ENCODE measurements at places on chromosomes 12 and 14.

GRCh38 chr12:91896286-91897024 is 249.2 kb downstream of the BTG1 start:
- DNase-seq = no peak

GRCh38 chr12:83710851-83711250 is 1024.1 kb downstream of the TMTC2 start:
- DNase-seq = no peak

- DNase-seq = no peak
These were observed 123.5 kb downstream of the MED13L start for GRCh38 chr12:116153983-116154382.

DNA sequence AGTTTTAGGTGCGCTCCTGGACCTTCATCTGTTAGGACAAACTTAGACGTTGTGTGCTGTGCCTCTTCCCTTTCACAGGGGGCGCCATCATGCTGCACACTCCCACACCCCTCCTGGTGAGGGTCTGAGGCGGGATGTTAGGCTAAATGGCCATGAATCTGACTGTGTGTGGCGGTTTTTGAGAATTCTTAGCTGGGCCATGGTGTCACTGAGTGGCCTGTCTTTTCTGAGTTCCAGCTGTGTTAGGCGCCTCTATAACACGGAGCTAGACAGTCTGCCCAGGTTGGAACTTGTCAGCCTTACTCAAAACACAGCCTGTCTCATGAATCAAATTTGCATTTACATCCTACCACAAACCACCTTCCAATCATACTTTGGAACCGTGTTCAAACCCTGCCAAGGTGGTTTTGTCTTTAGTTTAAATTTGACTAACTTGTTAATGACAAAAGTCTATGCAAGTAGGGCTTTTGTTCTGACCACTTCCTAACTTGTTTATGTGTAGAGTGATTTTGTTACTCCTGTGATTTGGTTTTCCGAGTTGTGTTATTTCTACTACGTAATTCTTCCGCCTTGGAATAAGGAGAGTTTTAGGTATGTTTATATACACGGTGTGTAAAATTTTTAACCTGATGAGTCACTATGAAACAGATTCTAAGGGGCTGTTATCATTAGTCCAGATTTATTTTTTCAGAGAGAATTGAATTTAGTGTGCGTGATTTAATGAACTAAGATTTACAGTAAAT is 19.6 kb downstream of the ACVR1B start:
- peak; percentile 47 for DNase-seq

GRCh38 chr14:28767853-28768741 is 1.5 kb downstream of the FOXG1 start:
- DNase-seq = no peak

- peak; percentile 31 for DNase-seq
These were observed 145.3 kb upstream of the DCN start for GRCh38 chr12:91327889-91328288.

GRCh38 chr14:100221533-100222223 is 17.3 kb upstream of the YY1 start:
- peak; percentile 60 for DNase-seq

- no peak for DNase-seq
These were observed 202.2 kb downstream of the KTN1 start for GRCh38 chr14:55782166-55782565.

DNA sequence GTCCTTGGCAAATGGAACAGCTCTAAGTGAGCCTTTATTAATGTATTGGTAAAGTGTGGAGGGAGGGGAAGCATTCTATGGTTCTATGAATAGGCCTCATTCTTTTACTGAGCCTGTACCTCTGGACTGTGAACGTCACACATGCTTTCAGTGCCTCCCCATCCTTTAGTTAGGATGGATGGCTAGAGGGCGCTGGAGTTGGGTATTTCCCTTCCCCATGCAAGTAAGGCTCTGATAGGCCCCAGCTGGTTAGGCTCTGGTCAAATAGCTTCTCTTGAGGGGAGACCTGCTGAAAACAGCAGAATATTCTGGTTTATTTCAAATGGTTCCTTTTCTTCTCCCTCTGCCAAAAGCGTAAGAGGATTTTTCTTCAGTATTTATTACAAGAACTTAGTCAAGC is 860.9 kb upstream of the MDGA2 start:
- no peak for DNase-seq

GRCh38 chr14:20627346-20628027 is 14.0 kb downstream of the OR6S1 start:
- no peak for DNase-seq

DNA sequence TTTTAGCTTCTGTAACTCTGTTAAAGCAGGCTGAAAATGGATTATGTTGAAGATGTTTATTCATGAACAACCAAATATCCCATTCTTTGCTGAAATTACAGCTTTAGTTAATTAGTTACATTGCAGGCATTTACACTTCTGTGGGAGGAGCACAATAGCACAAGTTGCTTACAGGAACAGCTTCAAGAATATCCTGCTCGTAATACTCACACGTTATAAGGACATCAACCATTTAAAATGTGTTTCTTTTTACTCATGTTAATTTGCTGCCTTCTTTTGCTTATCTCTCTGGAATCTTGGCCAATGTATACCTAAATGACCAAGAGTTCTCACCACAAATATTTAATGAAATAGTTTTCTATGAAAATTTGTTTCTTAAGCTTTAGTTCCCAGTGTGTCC is 305.2 kb upstream of the SYT1 start:
- DNase-seq = peak; percentile 2

GRCh38 chr14:34872822-34873588 is 2.2 kb downstream of the BAZ1A start:
- DNase-seq = peak; percentile 21

DNA sequence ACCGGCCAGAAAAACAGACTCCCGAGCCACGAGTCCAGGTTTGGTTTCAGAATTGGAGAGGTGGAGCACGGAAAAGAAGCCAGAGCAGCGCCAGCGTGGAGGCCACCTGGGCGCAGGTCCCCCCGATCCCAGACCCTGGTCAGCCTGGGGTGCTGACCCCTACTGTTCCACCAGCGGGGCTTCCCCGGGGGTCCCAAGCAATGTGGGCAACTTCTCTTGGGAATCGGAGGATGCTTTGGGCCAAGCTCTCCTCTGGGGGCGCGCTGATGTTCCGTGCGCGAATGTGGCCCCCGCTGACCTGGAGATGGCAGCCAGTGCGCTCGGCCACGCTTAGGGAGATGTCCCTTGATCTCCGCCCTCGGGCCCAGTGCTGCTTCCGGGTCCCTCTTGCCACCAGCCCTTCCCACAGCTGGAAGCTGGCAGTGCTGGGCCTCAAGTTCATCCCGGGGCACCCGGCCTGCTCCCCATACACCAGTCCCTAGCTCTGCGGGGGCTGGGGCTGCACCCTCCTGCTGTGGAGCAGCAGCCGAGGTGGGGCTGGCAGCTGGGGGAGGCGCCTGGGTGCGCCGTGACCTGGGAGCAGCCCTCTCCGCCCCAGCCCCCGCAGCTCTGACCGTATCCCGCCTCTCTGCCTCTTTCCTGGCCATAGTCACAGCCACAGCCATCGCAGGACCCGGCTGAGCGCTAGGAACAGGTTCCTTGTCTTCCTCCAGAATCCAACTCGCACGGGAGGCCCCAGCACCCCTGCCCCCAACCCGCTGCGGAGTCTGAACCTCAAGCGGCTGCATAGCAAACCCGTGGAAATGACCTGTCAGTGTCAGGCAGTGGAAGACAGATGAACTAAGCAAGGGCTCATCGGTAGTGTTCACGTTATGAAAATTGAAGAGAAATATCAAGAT is 91.2 kb downstream of the RCOR1 start:
- no peak for DNase-seq

- no peak for DNase-seq
These were observed 1.7 kb downstream of the ABCD2 start for GRCh38 chr12:39617887-39618286.

- DNase-seq = no peak
These were observed 15.7 kb upstream of the KCNA1 start for GRCh38 chr12:4894019-4894418.

GRCh38 chr12:113857371-113857770 is 108.8 kb downstream of the RBM19 start:
- no peak for DNase-seq

DNA sequence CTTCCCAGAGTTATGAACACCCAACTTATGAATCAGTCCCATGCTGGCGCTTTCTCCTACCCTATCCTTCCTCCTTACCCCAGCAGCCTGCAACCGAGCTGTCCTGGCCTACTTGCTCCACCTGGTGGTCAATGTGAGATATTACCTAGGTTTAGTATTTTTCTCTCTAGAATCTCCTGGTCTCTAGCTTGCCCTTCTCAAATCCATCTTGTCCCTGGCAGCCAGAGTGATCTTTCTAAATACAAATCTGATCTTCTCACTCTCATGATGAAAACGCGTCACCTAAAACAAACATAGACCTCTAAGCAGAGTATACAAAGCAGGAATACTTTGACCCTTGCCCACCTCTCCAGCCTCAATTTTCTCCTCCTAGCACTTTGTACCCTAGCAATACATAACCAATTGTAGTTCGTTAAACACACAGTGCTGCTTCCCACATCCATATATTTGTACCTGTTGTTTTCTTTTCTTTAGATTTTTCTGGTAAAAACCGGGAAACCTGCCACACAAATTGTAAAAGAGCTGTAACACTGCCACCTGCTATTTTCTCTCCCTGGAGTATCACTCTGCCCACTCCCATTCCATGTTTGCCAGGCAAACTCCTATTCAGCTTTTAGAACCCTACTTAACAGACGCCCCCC is 20.0 kb upstream of the TCP11L2 start:
- peak; percentile 74 for DNase-seq

- no peak for DNase-seq
These were observed 293.2 kb downstream of the DPF3 start for GRCh38 chr14:72600551-72601330.

DNA sequence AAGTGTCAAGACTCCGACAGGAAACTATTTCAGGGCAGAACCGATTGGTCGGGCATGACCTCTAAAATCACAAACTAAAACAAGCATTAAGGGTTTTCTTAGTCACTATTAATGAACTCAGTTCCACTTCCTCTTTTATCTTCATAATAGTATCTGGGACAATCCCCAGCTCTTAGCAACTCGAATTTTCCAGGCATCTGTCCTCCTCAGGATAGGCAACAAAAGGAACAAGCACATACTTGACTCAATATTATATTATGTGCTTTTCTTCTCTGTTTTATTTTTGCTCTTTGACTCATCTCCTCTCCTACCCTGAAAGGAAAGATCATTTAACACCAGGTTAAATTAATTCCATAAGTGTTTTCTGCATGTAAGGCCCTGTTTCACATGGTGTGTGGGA is 638.3 kb upstream of the TBX3 start:
- DNase-seq = peak; percentile 58

- no peak for DNase-seq
These were observed 98.8 kb downstream of the OSBPL8 start for GRCh38 chr12:76460807-76461206.
